Fibroblast of skin of right biceps (primary cell): ENCODE measurements at places on chromosomes 1 and 21.

DNA sequence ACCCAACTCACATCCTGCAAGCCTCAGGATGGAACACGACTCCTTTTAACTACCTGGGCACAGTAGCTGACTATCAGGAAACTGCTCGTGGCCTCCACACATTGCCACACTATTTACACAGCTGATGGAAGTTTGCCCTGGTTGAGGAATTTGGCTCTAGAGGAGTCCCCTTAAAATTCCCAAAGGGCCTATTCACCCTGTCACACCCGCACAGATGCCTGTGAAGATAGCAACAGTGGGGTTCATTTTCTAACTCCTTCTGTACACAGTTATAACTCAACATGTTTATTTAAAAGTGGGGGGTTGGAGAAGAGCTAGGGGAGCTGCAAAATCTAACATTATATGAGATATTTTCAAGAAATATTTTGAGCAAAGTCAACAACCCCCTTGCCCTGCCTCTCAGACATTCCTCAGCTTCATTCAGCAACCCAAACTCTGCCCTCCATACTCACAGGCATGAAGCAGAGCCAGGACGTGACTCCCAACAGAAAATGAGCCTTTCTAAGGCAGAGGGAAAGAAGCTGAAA is 35.8 kb upstream of the CCN1 start:
- DNase-seq: peak; percentile 78

GRCh38 chr1:152179566-152179965 is 20.5 kb upstream of the RPTN start:
- peak; percentile 31 for DNase-seq

DNA sequence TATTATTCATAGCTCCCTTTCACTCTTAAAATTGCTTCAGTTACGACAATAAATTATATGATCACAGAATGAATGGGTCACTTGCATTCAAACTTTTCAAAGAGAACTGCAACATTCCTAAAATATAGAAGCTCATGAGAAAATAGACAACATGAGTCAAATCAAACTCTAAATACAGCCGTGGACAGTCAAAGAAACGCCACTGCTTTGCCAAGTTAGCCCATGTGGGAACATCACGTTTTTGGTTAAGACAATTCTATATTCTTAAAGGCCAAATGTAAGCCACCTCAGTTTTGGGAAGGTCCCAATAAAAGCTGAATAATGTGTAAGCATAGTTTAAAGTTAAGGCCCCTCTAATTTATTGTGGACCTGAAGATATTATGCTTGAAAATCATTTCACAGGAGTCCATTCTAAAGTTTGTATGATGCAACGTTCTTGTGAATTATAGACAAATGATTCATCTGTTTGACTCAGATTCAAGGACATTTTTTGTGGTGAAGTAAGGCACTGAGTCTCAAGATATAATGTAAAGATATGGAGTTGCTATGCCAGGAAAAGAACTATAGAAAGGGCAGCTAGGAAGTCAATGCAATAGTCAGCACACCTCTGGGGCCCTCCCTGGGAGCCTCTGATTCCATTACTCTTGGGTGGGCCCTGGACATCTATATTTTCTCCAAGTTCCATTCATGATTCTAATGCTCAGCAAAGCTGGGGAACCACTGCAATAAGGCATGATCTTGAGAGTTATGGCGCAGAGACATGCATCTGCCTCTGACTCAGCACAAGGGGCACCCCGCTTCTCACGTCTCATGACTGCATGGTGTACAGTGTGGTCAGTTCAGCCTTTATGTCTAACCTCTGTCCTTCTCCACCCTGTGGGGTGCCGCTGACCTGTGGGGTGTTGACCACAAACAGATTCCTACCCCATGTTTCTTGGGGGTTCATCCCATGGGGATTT is 33.9 kb downstream of the ETS2 start:
- DNase-seq: peak; percentile 97

DNA sequence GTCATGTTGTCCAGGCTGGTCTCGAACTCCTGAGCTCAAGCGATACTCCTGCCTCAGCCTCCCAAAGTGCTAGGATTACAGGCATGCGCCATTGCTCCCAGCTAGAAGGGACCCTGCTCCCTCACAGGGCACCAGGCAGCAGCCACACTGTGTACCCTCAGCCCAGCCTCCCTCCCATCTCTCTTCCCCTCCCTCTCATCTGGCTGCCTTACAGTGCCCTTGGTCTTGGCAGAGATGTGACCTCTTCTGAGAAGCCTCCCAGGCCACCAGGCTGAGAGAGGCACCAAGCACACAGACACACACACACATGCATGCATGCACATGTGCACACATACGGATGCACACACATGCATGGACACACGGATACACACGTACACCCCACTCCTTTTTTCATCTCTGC is 25.0 kb downstream of the EPHA2 start:
- no peak for DNase-seq

- no peak for DNase-seq
Measured at GRCh38 chr1:222946436-222946835, 131.6 kb downstream of the DISP1 start.

DNA sequence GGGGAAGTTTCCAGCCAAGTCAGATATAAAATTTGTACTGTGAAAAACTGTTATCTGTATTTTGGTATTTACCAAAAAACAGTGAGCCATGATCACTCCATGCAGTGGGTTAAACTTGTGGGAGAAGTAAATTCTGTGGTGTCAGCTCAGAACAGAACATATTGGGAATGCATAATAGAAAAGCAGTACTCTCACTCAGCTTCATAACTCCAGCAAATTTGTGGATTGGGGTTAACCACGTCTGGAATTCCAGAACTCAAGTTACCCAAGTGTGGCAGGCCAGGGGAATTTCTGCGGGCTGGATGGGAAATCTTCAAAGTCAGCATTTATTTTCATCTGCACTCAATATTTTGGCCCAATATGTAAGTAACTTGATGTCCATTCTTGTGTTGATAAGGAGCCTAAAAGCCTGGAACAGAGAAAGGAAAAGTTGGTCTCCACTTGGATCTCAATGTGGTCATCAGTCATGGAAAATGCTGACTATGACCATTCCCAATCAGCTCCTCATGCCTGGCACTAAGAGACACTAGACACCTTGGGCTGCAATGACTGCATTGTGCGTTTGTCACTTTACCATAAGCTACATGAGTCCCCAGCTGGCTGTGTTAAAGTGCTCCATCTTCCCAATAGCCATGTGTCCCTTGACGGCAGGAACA is 39.1 kb upstream of the ENAH start:
- peak; percentile 95 for DNase-seq

- peak; percentile 69 for DNase-seq
Measured at GRCh38 chr21:16534408-16535101, 804.8 kb downstream of the USP25 start.

- DNase-seq: no peak
Measured at GRCh38 chr1:244297087-244297486, 154.6 kb downstream of the ADSS2 start.

- peak; percentile 80 for DNase-seq
Measured at GRCh38 chr21:27580276-27580675, 613.4 kb upstream of the ADAMTS5 start.

DNA sequence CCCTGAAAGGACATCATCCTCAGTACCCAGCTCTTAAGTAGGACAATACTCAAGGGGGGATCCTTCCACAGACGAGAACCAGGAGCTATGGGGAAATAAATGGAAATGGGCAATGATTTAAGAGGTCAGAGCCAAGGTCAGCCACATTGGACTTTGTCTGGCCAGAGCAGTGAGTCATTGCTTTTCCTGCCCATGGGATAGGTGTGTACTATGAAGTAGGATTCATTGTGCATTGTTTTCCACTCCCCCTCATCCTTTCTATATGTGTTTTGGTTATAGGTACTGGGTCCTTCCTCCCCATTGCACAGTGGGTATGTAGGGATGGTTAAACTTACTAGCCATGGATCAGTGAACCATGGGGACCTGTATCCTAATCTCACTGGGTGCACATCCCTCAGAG is 328.9 kb upstream of the USP25 start:
- no peak for DNase-seq

DNA sequence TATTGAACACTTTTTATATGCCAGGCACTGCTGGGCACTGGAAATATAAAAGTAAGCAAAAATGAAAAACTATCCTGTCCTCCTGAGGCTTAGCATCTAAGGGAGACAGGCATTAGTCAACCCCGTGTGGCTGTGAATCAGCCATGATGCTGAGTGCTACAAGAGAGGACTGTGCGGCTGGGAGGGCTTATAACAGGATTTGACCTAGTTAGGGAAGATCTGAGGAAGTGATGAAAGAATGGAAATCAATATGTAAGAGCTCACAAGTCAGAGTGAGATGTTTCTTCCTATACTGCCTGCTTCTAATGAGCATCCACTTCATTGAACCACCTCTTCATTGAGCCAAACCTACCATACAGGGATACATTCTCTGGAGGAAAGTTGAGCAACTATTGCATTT is 15.1 kb downstream of the TRIM45 start:
- DNase-seq: peak; percentile 42

GRCh38 chr1:246254854-246255253 is 252.2 kb downstream of the SMYD3 start:
- no peak for DNase-seq

DNA sequence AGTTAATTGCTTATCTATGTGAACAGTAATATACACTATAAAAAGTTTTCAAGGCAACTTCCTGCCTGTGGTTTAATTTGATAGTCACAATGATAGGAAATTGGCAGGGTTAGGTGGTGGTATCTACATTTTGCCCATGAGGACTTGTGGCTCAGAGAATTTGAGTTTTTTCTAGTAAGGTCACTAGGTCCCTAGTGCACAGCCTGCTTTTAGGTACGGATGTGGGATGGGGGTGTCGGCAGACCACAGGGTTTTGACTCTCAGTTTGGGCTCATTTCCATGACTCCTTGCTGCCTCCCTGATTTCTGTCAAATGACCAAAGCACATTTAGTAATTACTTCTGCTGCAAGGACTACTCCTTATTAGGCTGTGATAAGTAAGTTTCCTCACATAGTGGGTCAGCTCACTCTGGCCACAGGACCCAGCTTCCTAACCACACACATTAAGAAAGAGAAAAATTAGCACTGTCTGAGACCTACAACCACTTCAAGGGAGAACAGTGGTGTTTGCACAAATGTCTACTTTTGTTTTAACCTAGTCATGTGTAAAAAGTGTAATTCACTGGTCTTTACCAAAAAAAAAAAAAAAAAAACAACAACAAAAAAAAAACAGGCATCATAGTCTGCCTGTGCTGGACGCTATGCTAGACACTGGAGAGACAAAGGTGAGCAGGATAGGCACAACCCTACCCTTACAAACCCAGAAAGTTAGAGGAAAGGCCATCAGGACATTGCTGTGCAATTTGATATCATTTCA is 43.7 kb downstream of the MRPL39 start:
- DNase-seq: peak; percentile 18

DNA sequence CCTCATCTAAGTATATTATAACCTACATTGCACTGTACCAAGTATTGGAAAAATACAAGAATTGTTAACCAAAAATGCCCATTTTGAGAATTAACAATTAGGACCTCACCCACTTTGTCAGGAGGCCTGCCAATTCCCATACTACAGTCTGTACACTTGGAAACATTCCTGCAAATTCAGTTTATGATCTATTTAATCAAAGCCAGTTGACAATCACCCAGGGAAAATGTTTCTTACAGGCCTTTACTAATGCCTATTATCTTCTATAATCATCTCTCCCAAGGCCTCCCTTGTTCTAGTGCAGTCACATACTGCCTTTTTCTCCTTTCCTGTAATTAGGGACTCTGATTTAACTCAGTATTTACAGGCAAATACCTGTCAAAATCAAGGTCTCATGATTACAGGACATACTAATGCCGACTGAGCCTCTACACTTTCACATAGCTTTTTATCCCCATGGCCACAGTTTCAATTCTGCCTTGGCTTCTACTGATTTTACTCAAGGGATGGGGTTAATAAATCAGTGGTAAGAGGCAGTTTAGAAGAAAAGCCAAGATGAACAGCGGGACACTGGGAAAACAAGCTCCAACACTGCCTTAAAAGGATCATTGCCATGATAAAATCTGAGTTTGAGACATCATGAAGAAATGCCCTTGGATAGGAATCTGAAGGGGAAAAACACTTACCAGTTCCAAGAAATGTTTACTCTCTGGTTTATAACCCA is 338.7 kb downstream of the VAV3 start:
- DNase-seq: peak; percentile 56

GRCh38 chr1:110005971-110006370 is 21.4 kb downstream of the AHCYL1 start:
- DNase-seq: peak; percentile 34

- DNase-seq: peak; percentile 70
Measured at GRCh38 chr1:100443811-100444571, 91.7 kb downstream of the CDC14A start.

DNA sequence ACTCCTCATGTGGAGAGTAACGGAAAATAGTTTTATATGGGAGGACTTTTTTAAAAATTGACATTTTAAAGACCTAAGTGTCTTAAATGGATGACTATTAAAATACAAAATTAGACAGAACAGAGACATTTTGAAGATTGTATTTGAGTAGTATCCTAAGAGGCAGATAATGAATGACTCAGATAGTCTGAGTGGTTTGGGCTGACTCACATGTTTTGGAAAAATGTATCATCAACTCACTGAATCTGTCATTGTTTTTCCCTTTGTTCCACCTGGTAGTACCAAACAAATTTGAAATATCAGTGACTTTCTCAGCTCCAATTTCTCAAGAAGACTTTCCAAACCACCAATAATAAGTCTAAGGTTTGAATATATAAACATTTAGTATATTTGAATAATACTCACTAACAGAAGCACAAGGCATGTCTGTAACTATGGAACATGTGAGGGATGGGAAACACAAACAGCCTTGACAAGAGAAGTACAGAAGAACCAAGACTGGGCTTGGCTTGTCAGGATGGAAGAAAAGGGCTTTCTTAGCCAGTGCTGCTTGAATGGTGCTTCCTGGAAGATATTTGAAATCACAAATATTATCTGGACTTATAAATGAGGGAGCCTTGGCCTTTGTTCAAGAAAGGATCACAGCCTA is 90.6 kb downstream of the SGIP1 start:
- peak; percentile 79 for DNase-seq

DNA sequence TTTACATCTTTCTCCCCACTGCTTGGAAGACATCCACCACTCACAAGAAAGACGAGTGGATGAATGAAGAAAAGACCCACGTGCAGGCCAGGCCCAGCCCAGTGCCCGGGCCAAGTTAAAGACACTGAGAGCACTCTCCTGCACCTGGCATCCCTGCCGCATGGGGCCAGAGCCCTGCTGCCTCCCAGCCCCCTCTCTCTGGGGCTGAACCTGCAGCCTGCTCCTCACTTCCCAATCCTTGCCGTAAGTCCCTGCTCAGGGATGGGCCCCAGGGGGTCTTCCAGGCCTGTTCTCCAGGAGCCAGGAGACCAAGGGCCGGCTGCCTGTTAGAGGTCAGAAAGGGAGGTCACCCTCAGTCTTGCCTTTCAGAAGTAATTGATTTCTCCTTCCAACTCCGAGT is 168.5 kb upstream of the ZC3H12A start:
- no peak for DNase-seq

DNA sequence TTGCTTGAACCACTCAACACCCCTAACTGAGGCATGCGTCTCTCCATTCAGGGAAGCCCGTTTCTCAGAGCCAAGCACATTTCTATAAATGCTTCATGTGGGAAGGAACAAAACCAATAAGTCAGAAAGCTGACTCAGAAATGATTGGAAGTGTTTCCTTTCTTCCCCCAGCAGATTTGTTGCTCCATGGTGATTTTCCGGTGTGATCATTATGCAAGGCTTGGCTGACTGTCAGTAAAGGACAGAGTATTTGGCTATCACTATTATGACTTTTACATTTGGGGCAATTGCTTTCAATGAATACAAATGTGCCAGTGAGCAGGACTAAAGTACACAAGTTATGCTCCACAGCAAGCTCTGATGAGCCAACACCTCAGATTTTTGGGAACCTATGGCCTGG is 53.3 kb upstream of the ZC3H11B start:
- DNase-seq: peak; percentile 86
